ENCODE measurements at places on chromosomes 7 and 10.

DNA sequence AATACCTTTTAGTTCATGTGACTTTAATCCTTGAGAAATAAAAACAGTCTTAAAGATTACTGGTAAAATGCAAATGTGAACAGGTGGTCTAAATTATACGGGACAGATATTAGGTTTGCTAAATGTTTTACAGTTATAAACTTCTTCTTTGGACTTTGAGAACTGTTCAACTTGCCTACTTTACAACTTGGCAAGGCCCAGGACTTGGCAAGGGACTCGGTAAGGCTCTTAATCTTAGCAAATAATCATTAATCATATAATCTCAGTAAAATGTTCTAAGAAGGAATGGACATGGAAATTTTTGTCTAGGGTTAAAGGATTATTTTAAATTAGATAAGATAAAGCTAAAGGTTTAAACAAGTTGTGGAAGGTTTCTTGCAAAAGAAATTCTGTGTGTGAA lies 4.8 kb upstream of the UBE2D4 start:
- H3K27ac ChIP-seq = no peak overlapping the region
- H3K4me3 ChIP-seq = no peak overlapping the region
- no peak for DNase-seq

- no peaks in the 10 kb centered on the region for H3K27me3 ChIP-seq
- H3K36me3 ChIP-seq = no peaks in the 10 kb centered on the region
- H3K4me3 ChIP-seq = no peak overlapping the region
- DNase-seq = no peak
- no peak overlapping the region for H3K27ac ChIP-seq
These were observed 38.2 kb downstream of the SEMA3E start for GRCh38 chr7:83610649-83611304.

DNA sequence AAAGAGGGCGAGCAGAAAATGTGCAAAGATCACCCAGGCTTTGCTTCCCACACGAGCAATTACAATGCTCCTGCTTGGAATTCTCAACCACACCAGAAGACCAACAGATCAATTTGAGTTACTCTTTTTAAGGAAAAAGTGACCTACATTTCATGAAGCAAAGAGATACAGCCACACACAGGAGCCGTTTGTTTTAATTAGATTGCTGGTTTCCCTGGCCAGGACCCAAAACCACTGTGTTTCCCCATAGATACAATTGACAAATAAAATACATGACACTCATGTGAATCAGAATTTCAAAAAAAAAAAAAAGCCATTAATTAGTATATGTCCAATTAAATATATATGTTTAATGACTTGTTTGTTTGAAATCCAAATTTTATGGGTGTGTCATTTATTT lies 458.3 kb downstream of the PLXDC2 start:
- no peaks in the 10 kb centered on the region for H3K27me3 ChIP-seq
- no peak overlapping the region for H3K4me3 ChIP-seq
- no peaks in the 10 kb centered on the region for H3K36me3 ChIP-seq

- no peak overlapping the region for H3K27ac ChIP-seq
- H3K4me1 ChIP-seq = no peaks in the 10 kb centered on the region
- H3K27me3 ChIP-seq = peaks cover 38% of the 10 kb centered on the region
- H3K36me3 ChIP-seq = no peaks in the 10 kb centered on the region
- no peak overlapping the region for H3K4me3 ChIP-seq
- no peak for DNase-seq
These were observed 20.9 kb downstream of the EBF3 start for GRCh38 chr10:129942936-129943715.

DNA sequence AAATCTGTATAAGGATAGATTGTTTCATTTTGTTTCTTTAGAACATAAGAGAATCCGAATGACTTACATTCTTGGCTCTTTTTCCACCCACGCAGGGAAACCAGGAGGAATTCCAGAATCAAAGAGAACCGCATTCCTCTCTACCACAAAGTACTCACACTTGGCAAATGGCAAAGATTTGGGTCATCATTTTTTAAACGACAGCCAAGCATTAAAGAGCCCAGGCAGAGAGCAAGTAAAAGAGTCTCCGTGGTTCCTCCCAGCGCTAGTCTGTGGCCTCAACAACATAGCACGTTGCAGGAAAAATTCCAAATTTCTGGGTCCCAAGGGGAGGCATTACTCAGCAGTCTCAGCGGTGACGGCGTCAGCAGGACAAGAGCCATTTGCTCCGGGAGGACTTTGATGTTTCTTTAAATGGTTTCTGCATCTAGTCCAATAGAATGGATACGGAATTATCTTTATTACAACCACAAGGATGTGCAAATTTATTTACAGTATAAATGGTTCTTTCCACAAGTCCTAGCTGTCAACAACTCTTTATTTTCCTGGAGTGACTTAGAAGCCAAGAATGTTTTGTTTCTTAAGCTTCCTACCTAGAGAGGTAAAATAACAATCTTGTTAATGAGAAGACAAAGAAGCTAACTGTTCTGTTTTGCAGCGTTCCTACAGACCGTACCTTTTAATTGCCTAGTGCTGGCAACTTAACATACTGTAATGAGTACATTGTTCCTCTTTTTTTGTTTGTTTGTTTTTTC lies 232.5 kb downstream of the SKIDA1 start:
- DNase-seq = no peak
- peaks cover 5% of the 10 kb centered on the region for H3K4me1 ChIP-seq
- H3K4me3 ChIP-seq = no peak overlapping the region
- no peaks in the 10 kb centered on the region for H3K36me3 ChIP-seq
- peaks cover 46% of the 10 kb centered on the region for H3K27me3 ChIP-seq

- no peak for DNase-seq
- peaks cover 34% of the 10 kb centered on the region for H3K27me3 ChIP-seq
- peaks cover 8% of the 10 kb centered on the region for H3K36me3 ChIP-seq
These were observed 2.5 kb downstream of the HMX2 start for GRCh38 chr10:123150271-123150985.

DNA sequence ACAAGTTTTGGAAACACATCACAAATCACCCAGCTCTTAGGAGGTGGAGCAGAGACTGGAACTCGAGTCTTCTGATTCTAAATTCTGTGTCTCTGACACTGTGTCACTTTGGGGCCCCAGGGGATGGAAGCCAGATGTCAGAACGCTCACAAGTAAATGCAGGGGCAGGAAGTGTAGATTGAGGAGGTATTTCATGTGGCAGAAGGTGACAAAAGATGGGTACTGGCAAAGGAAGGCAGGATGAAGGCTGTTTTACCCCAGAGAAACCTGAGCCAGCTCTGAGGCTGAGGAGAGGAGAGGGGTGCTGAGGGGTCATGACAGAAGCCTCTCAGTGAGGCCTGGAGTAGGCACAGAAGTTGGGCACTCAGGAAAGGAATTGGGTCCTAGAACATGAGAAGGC lies 6.0 kb upstream of the PURB start:
- H3K27me3 ChIP-seq = no peaks in the 10 kb centered on the region
- H3K4me3 ChIP-seq = peak overlapping the region; percentile 73
- peaks cover 21% of the 10 kb centered on the region for H3K4me1 ChIP-seq
- no peaks in the 10 kb centered on the region for H3K36me3 ChIP-seq
- no peak for DNase-seq

- H3K4me3 ChIP-seq = peak within 1 kb of the TSS; percentile 86
- H3K27ac ChIP-seq = peak within 1 kb of the TSS; percentile 89
- peak; percentile 40 for DNase-seq
- peaks cover 7% of the 10 kb centered on the region for H3K4me1 ChIP-seq
- H3K36me3 ChIP-seq = peaks cover 4% of the 10 kb centered on the region
These were observed at the start of gene TRIP6 for GRCh38 chr7:100867040-100867775. Gene TRIP6 (plus strand): TSS chr7:100867387. CDS start chr7:100867498, 111 bp downstream.

- peaks cover 2% of the 10 kb centered on the region for H3K36me3 ChIP-seq
- H3K4me3 ChIP-seq = no peak overlapping the region
These were observed 97.3 kb downstream of the WNT2 start for GRCh38 chr7:117225536-117225935.

- no peak for DNase-seq
- peaks cover 11% of the 10 kb centered on the region for H3K4me1 ChIP-seq
- no peak overlapping the region for H3K27ac ChIP-seq
- no peaks in the 10 kb centered on the region for H3K36me3 ChIP-seq
These were observed 151.9 kb downstream of the NEURL1 start for GRCh38 chr10:103645141-103646054.

DNA sequence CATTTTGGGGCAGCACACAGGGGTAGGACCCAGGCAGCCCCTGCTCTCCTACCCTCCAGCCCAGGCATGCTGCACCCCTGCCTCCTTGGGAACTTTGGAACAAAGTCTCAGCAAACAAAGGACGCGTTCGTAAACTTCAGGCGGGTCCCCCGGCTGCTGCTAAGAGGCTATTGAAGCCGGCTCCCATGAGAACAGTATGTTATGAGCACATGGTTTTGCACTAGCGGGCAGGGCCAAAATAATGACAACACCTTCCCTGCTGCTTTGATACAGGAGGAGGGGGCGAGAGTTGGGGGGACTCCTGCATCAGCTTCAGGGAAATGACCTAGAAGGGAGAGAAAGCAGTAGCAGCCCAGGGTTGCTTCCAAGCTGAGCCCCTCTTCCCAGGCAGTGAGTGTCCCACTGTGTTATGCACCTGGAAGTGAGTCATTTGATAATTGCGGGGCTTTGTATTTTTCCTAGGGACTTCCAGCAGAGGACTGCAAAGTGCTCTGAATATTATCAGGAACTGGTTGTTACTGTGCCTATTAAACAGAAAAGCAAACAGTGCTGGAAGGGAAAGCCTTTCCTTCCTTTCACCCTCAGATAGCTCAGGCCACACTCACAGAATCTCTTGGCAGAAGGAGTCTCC lies 6.9 kb downstream of the ITPRIP start:
- H3K27ac ChIP-seq = peak overlapping the region; percentile 96
- peaks cover 69% of the 10 kb centered on the region for H3K4me1 ChIP-seq
- no peaks in the 10 kb centered on the region for H3K27me3 ChIP-seq
- H3K4me3 ChIP-seq = no peak overlapping the region
- peaks cover 2% of the 10 kb centered on the region for H3K36me3 ChIP-seq

- H3K27me3 ChIP-seq = no peaks in the 10 kb centered on the region
- peaks cover 9% of the 10 kb centered on the region for H3K36me3 ChIP-seq
- no peak for DNase-seq
- H3K27ac ChIP-seq = peak overlapping the region; percentile 81
These were observed 50.1 kb downstream of the VOPP1 start for GRCh38 chr7:55521917-55522902.

GRCh38 chr7:47978790-47979144 lies 648 bp downstream of the HUS1 start:
- H3K27me3 ChIP-seq = no peaks in the 10 kb centered on the region
- H3K27ac ChIP-seq = peak overlapping the region; percentile 100
- no peak for DNase-seq
- H3K4me3 ChIP-seq = peak overlapping the region; percentile 100
- H3K4me1 ChIP-seq = peaks cover 27% of the 10 kb centered on the region

DNA sequence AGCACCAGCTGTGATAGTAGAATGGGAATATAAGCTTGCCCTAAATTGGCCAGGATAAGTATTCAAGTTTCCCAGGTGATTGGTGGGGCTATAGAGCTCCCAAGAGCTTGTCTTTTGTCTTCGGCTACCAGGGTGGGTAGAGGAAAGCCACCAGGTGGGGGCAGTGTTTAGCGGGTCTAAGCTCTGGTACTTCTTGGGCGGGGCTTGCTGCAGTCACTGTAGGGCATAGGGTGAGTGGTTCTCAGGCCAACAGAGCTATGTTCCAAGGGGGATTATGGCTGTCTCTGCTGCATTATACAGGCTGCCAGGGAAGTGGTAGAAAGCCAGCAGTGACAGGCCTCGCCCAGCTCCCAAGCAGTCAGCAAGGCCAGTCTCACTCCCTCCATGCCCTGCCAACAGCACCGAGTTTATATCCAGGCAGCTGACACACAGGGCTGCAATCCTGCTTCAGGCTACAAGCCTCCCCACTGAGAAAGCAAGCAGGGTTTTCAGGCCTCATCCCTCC lies 110.7 kb downstream of the ZNF467 start:
- no peaks in the 10 kb centered on the region for H3K36me3 ChIP-seq
- H3K4me3 ChIP-seq = no peak overlapping the region
- peaks cover 85% of the 10 kb centered on the region for H3K27me3 ChIP-seq
- H3K27ac ChIP-seq = no peak overlapping the region

DNA sequence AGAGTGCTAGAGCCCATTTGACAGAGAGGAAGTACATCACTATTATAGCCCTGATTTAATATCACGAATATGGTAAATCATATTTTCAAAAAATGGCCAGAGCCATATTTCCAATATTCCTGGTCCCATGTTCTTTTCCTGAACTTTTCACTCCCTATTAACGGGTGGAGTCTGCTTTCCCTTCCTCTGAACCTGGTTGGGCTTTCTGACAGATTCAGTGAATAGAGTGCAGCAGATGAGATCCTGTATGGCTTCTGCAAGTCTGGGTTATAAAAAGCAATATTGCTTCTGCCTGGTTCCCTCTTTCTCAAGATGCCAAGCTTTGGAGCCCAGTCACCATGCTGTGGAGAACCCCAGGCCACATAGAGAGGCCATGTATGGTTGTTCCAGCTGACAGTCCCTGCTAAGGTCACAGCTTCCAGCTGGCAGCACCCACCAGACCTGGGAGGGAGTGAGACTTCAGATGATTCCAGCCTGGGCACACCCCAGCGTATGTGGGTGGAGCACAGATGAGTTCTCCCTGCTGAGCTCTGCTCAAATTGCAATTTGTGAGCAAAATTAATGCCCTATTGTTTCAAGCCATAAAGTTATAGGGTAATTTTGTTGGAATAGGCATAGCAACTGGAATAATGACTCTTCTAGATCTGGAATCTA lies 17.9 kb upstream of the CHCHD3 start:
- H3K4me3 ChIP-seq = no peak overlapping the region
- no peaks in the 10 kb centered on the region for H3K4me1 ChIP-seq
- H3K27me3 ChIP-seq = peaks cover 35% of the 10 kb centered on the region
- no peak for DNase-seq
- no peaks in the 10 kb centered on the region for H3K36me3 ChIP-seq

DNA sequence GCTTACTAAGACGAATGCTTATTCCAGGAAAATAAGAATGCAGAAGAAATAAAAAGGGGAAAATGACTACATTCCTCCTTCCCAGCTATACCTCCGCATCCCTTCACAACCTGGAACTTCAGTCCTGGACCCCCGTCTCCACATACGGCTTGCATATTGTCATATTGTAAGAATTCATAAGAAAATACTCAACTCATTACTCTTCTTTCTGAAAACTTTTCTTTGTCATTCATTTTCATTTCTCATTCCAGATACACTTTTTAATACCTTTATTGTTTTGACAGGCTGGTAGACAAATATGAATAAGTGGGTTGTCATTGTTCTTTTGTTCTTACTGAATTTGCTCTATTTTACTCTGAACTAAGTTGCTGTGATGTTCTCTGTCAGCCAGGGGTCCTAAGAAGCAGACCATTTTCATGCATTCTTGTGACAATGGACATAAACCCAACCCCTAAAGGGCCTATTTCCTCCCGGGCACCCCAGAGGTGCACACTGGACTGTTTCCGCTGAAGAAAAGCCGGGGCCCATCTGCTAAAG lies 23.3 kb upstream of the SFTPA2 start:
- peaks cover 2% of the 10 kb centered on the region for H3K36me3 ChIP-seq
- H3K4me1 ChIP-seq = peaks cover 6% of the 10 kb centered on the region
- no peak for DNase-seq
- H3K27ac ChIP-seq = no peak overlapping the region
- peaks cover 24% of the 10 kb centered on the region for H3K27me3 ChIP-seq

DNA sequence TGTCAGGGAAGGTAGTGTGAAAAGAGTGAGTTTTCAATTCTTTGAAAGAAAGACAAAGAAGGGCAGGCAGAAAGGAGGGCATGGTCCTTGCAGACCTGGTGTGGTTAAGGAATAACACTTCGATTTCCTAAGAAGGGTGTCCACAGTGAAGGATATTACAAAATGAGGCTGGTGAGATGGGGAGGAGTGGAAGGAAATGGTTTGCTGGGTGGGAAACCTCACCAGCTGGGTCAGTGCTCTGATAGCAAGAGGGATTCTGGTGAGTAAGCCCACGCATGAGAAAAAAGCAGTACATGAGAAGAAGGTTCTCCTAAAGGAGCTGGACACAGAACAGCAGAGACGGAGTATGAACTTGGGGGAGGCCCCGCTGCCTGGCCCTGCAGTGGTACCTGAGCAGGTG lies 230.6 kb upstream of the PLXNA4 start:
- H3K27me3 ChIP-seq = no peaks in the 10 kb centered on the region
- H3K36me3 ChIP-seq = no peaks in the 10 kb centered on the region
- no peak overlapping the region for H3K4me3 ChIP-seq
- peaks cover 6% of the 10 kb centered on the region for H3K4me1 ChIP-seq
